ENCODE measurements at places on chromosomes 4 and X.

DNA sequence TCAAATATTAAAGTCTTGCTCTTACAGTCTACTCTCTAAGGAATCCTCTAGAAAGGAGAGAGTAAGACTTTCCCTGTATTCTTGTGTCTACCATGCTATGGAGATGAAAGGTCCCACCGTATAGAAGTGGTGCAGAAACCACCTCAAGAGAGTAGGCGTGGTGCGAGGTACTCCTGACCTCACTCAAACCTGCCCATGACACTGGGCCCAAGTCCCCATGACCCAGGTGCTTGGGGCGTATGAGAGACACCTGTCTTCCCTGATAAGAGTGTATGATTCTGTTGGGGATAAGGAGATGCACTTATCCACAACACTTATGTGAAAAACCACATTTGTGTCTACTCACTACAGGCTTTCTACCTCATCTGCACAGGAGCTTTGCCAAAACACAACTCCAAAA lies 55.0 kb upstream of the STS start:
- no peak for DNase-seq

GRCh38 chrX:46029777-46030176 lies 515.4 kb downstream of the ZNF674 start:
- DNase-seq = no peak

GRCh38 chr4:119011607-119011988 lies 122.9 kb downstream of the SYNPO2 start:
- no peak for DNase-seq

DNA sequence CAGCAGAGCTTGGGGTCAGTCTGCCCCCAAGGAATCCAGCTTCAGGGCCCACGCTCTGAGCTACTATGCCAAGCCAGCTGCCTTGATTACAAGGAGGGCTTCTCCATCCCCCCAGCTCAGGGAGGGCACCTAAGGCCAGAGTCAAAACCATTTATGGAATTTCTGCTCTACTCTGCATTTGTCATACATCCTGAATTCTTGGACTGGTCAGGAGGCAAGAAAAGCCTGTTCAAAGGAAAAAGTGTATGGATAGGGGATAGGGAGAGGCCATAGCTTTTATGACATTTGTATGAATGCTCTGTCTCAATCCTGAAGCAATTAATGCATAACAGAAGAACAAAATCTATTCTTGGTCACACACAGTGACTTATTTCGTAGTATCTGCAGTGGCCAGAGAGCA lies 32.2 kb downstream of the EDNRA start:
- no peak for DNase-seq

GRCh38 chr4:122766950-122767349 lies 34.4 kb downstream of the BBS12 start:
- no peak for DNase-seq

GRCh38 chrX:115535844-115536243 lies 25.1 kb upstream of the PLS3 start:
- DNase-seq = no peak

DNA sequence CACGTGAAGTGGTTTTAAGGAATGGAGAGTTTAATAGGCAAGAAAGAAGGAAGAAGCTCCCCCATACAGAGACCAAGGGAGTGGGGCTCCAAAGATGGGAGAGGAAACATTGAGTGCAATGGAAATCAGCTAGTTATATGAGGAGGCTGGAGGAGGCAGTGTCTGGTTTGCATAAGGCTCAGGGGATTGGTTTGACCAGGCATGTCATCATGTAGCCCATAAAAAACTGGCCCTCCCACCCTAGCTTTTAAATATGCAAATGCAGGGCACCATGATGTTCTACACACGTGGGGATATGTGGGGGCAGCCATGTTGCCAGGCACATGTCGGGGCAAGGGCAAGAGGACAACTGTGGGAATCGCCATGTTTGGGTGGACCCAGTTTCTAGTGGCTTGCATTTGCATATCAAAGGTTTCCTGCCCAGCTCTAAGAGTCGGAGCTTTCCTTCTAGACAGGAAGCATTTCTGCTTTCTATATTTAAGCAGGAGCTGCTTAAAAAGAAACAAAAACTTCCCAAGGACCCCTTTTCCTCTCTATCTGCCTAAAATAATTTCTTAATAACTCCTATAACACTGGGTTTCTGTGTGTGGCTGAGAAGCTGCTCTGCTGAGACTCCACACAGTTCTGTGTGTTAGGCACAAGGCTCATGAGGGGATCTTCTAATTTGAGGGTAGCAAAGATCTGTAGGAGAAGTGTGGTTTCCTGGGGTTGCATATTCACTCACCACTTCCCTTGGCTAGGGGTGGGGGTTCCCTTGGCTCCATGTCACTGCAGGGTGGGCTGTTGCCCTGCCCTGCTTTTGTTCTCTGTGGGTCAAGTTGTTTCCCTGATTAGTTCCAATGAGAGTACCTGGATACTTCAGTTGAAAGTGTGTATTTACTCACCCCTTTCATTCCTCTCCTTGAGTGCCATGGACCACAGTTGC lies 113.5 kb downstream of the VSIG4 start:
- no peak for DNase-seq

- no peak for DNase-seq
These were observed 71.3 kb upstream of the ACSL1 start for GRCh38 chr4:184896868-184897715.

DNA sequence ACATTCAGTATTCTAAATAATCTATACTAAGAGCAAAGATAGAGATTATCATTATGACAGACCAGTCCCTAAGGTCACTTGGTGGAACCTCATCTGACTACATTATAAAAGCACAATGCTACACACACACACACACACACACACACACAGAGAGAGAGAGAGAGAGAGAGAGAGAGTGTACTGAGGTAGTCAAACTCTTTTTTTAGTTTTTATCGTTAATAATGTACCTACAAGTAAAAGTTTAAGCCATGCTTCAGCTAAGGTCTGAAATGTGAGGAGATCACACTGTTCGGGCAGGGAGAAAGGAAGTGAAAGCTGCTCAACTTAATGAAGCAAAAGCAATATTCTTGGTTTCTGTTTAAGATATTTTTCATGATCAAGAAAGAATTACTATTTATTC lies 75.8 kb upstream of the CCDC160 start:
- DNase-seq = no peak

GRCh38 chr4:181674315-181674875 lies 568.8 kb upstream of the TENM3 start:
- DNase-seq = peak; percentile 54

All from GM04503 (cell line).